ENCODE measurements at places on chromosomes 2 and 18.

DNA sequence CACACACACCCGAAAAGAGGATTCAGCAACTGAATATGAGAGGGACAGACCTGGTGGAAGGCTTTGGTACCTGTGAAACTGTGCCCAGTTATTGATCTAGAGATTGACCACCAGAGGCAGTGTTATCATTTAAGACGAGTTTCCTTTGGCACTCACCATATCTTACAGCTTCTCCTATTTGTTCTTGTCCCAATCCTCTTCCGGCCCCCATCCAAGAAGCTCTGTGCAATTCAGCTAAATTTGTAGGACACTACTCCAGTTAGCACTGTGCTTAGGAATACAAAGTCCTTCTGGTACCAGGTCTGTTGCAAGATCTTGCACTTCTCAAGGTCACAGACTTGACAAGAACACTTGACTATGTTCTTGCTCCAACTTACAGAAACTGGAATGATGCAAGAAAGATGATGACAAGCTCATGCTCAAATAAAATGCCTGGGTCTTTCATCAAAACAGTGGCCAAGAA, 177.7 kb downstream of the TMEM247 start:
- no peak for DNase-seq

DNA sequence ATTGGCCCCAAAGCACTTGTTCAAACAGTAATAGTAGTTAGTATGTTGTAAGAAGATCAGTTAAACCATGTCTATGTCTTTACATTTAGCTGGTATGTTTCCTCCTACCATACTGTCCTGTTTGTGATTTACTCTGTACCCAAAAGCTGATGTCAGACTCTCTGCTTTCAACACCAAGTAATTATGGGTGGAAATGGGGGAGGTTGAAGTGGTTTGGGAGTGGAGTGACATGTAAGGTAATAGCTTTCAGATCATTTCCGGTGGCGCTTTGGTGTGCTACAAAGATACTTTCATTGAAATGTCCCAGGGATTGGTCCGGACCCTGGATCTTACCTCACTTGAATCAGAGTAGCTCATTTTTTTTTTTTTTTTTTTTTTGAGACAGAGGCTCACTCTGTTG, 39.7 kb upstream of the TGIF1 start:
- DNase-seq: no peak

DNA sequence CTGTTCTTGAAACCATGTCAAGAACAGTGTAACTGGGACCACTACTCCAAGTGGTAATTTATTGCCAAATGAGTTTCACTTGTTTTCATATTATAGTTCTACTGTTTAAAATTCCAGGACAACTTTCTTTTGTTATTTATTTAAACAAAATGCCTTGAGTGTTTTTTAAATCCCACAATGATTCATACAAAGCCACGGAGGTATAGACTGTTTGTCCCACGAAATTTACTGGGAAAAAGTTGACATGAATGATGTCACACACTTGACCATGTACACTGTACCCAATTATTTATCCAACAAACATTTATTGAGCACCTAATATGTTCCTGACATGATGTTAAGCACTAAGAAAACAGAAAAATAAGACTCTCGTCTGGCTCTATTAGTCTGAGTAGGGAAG, 243.9 kb upstream of the SIX2 start:
- no peak for DNase-seq

- DNase-seq: no peak
Measured at GRCh38 chr18:8322486-8322885, 286.8 kb upstream of the RAB12 start.

DNA sequence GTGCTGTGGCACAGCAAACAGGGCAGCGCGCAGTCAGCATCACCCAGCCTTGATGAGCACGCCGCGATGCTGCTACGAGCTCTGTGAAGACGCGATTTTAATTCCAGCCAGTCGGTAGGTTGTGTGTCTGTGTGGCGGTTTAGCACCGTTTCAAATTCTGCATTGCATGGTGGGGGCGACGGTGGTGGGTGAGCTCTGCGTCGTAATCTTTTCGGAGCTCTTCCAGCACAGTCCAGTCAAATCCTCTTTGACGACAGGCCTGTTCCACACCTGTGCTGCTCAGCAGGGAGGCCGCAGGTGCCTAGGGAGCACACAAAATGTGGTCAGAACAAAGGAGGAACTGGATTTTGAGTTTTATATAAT, 8.6 kb downstream of the ALLC start:
- DNase-seq: no peak
